Naive B cell (primary cell): ENCODE measurements at places on chromosomes 12 and 14.

DNA sequence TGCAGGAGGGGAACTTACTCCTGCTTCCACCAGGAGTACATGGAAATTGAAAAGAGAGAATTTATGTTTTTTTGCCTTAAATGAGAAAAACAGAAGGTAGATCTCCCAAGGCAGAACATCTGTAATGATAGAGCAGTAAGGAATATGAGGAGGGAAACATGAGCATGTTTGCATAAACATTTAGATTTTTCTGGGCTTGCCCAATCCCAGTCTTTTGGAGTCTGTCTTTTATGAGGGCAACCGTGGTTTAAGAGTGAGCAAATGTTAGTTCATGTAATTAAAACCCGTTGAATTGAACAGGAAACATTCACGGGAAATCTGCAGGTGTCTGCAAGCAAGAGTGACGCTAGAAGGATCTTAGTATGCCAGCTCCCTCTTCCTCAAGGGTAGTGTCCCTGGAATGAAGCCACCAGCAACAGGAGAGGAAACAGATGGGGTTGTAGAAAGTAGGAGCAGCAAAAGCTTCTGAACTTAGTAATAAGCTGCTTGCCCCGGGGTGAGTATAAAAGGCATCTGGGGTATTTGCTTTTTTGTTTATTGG, 79.3 kb downstream of the ARF6 start:
- no peak for DNase-seq

DNA sequence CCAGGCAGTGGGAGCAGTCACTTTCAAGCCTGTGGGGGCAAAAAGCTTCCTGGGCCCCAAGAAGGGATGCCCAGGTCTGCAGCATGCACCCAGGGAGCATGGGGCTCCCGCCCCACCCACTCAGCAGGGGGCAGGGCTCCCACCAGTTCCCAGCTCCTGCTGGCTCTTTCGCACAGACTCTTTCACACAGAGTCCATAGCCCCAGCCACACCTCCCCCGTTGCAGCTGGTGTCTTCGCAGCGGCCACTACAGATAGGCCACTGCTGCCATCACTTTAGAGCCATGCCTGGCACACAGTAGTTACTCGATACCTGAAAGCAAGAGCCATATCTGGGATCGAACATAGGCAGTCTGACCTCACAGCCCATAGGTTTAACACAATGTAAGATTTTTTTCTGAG, 98.2 kb downstream of the NUAK1 start:
- DNase-seq: no peak

DNA sequence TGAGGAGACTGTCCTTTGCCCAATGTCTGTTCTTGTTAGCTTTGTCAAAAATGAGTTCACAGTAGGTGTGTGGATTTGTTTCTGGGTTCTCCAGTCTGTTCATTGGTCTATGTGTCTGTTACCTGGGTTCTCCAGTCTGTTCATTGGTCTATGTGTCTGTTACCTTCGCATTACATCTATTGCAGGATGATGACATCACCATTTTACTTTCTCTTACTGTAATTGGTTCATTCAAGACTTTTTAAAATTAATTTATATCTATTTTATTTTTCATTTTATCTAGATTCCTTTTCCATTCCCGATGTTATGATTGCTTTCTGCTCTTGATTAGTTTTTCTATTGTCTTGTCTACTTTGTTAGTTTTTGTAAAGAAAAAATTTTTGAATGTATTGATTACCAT, 615.5 kb downstream of the SOX5 start:
- DNase-seq: no peak

DNA sequence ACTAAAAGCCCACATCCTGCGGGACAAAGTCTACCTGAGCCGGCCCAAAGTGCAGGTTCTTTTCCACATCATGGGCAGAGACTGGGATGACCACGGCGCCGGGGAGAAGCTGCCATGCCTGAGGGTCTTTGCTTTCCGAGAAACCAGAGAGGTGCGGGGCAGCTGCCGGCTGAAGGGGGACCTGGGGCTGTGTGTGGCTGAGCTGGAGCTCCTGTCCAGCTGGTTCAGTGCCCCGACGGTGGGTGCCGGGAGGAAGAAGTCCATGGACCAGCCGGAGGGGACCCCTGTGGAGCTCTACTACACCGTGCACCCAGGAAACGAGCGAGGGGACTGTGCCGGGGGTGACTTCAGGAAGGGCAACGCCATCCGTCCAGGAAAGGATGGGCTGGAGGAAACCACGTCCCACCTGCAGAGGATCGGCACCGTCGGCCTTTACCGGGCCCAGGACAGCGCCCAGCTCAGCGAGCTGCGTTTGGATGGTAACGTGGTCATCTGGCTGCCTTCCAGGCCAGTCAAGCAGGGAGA, 148.1 kb downstream of the TMEM132C start:
- no peak for DNase-seq

DNA sequence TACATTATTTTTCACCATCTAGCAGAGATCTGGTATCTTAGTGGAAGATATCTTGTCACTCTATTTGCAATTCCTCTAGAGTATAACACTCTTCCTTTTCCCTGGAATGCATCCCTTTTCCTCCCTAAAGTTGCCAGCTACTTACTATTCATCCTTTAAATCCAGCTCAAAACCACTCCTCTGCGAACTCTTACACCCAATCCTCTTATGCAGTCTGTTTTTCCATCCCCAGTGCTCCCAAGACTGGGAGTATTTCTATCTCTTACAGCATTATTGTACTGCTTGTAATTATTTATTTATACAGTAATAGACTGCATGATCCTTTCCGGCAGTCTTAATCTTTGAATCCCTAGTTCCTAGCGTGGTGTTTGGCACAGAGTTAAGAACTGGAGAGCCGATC, 2.9 kb upstream of the SRGAP1 start:
- no peak for DNase-seq
